ENCODE measurements at places on chromosomes 11 and 22. TPM values are rescaled to one million over a fixed set of nuclear protein-coding genes. Genes with fewer than 3 reads are reported as not detected.

TMEM121B gene
- under 0.01 TPM for total RNA-seq

MRGPRD gene
- not detected for total RNA-seq

HMOX1 gene
- 40.1 TPM for total RNA-seq

SYT8 gene
- total RNA-seq, result not detected

OR10D3 gene
- total RNA-seq, result not detected

NXPE1 gene
- total RNA-seq, result not detected

OR10A2 gene
- total RNA-seq, result not detected

SYNGR1 gene
- total RNA-seq, result 0.95 TPM

DMC1 gene
- 1.1 TPM for total RNA-seq

OSM gene
- total RNA-seq, result not detected

ASPHD2 gene
- 1.1 TPM for total RNA-seq

OPCML gene
- total RNA-seq, result not detected

CASP4 gene
- total RNA-seq, result 320 TPM

TENM4 gene
- 0.09 TPM for total RNA-seq

MS4A15 gene
- total RNA-seq, result not detected

PHOX2A gene
- total RNA-seq, result not detected

SAA4 gene
- total RNA-seq, result not detected

FGF19 gene
- total RNA-seq, result not detected

CALCA gene
- total RNA-seq, result not detected

PANX2 gene
- total RNA-seq, result 0.22 TPM

SLN gene
- total RNA-seq, result not detected

RAC2 gene
- total RNA-seq, result 2.9 TPM

TMPRSS5 gene
- 0.26 TPM for total RNA-seq

SORL1 gene
- total RNA-seq, result 0.09 TPM

GLYAT gene
- total RNA-seq, result not detected

PATE2 gene
- total RNA-seq, result 0.22 TPM

HPX gene
- not detected for total RNA-seq

C11orf87 gene
- total RNA-seq, result not detected

APLP2 gene
- total RNA-seq, result 1,888 TPM

OR4A16 gene
- not detected for total RNA-seq

NNMT gene
- 52.1 TPM for total RNA-seq

SLC6A5 gene
- total RNA-seq, result not detected

ALDH3B1 gene
- 0.52 TPM for total RNA-seq

MUC2 gene
- total RNA-seq, result not detected

Measured in dermis lymphatic vessel endothelial cell (primary cell).